Memory B cell (primary cell): ENCODE measurements at places on chromosomes 5 and 9.

- DNase-seq: no peak
Observed at GRCh38 chr5:149628221-149628620, 46.9 kb downstream of the ARHGEF37 start.

DNA sequence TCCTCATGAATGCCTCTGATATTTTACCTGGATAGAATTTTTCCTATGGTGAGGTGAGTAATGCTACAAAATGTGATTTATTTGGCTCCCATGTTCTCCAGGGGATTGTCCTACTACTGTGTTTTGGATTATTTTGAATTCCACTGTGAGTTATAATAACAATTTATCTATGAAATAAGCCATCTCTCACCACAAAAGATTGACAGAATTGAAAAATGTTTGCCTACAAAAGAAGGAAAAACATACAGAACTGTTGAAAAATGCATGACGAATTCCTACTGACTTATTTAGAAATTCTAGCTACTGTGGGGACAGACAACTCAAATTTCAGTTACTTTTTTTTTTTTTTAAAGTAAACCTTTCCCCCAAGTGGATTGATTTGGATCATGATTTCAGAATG lies 463.7 kb upstream of the GRIN3A start:
- no peak for DNase-seq

DNA sequence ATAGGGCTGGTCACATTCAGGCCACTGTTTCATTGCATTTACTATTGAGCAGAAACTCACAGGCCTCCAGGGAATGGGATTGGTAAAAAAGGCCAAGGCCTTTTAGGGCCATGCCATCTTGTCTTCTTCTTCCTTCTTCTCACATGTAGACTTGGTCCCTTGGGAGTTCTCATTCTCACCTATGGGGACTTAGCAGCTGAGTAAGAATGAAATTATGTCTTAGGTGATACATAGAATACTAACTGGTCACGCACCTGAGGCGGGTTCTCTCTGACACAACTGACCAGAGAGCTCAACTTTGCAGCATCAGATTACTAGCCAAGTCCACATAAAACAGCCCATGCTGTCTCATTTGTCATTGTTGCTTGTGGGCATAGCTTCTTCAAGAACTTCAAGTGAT lies 641.8 kb downstream of the EFNA5 start:
- no peak for DNase-seq

GRCh38 chr5:54263447-54263846 lies 46.9 kb downstream of the ARL15 start:
- no peak for DNase-seq

GRCh38 chr9:117777823-117778222 lies 73.6 kb downstream of the TLR4 start:
- no peak for DNase-seq

GRCh38 chr9:74942801-74943200 lies 9.9 kb downstream of the C9orf40 start:
- DNase-seq: no peak

DNA sequence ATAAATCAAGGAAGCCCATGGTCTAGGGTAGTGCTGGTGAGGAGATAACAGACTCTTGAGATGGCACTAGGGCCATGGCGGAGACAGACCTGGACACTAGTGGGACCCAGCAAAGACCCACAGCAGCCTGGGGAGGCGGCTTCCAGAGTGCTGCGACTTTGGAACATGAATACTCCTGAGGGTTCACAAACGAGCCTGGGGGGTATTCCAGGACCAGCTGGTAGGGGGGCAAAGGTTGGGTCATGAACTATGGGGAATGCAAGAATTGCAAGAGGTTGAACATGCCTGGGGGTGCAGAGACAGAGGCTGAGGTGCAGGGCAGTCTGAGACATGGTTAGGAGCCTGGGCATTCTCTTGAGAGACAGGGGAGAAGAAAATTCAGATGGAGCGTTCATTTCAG lies 43.8 kb upstream of the SPTLC1 start:
- no peak for DNase-seq

DNA sequence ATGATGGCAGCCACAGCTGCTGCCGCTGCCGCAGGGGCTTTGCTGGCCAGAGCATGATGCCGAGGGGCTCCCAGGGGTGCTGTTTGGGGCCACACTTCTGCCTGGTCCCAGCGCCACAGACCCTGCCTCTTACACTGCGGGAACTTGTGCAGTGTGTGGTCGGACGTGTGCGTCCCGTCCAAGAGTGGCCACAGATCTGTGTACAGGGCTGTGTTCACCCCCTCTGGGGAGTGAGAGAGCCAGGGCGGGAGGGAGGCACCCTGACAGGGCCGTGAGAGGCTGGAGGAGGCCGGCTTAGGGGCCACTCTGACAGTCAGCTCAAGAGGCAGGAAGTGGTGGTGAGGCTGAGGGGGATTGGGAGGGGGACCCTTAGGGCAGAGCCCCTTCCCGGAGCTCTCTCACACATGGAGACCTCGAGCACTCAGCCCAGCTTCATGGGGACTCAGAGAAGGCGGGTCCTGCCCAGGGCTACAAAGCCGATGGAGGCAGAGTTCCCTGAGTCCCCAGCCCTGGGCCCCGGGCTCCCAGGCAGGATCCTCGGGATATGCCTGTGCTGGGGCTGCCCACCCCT lies 13.1 kb upstream of the CARD19 start:
- no peak for DNase-seq

- DNase-seq: no peak
Observed at GRCh38 chr5:171578049-171578828, 158.8 kb downstream of the FGF18 start.

GRCh38 chr9:1875921-1876448 lies 139.2 kb upstream of the SMARCA2 start:
- DNase-seq: no peak

DNA sequence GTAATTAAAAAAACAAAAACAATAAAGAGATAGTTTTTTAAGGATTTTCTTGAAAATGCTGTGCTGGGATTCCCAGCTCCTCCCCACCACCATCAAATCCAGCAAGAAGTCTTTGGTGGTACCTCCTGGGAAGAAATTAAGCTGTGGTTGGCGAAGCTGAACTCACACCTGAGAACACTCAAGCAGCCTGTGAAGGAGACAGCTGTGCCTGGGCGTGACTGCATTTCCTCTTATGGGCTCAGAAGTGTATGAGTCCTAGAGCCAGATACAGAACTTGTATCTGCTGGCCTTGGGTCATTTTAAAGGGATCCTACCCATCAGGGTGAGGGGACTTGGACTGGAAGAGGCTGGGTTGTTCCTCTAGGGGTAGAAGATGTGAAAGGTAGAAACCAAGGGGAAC lies 561.2 kb upstream of the SGCD start:
- no peak for DNase-seq

GRCh38 chr5:88845081-88845697 lies 37.8 kb downstream of the MEF2C start:
- DNase-seq: no peak

GRCh38 chr5:31702712-31703111 lies 63.8 kb downstream of the PDZD2 start:
- DNase-seq: no peak

GRCh38 chr5:59328709-59329296 lies 564.7 kb downstream of the PDE4D start:
- no peak for DNase-seq

GRCh38 chr9:76341616-76342015 lies 52.6 kb downstream of the RFK start:
- no peak for DNase-seq

DNA sequence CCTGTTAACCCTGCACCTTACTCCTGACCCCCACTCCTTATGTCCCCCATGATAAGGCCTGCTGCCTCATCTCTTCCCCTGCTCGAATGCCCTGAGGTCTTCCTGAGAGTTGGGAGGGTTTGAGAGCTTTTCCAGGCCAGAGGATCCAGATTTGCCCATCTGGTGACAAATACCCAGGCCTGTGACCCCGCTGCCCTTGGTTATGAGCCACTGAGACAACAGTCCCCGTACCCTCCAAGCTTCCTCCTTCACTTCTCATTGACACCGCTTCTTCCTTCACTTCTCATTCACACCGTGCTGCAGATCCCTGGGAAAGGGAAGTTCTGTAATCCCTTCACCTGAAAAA lies 593 bp downstream of the GM2A start:
- no peak for DNase-seq

DNA sequence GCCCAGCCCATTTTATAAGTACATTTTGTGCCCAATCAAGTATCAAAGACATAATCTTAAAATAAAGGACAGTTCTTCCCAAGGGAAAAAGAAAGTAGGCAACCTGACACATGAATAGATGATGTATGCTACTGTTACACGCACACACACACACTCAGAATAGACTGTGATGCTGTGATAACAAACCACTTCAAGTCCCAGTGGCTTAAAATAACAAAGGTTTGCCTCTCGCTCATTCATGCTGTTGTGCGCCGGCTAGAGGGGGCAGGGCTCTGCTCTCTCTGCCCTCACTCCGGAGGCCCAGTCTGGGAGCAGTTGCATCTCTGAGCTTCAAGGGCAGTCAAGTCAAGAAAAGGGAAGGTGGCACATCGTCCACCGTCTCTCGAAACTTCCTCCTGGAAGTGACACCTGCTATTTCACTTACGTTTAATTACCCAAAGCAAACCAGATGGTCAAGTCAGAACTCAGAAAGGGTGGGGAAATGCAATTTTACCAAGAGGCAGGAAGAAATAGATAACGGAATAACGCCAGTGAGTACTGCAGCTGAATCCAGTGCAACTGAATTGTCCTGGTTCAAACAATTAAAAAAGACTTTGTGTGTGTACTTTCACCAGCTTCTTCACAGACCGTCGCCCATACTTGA lies 43.3 kb downstream of the ANKRD33B start:
- peak; percentile 55 for DNase-seq

GRCh38 chr5:37869216-37869615 lies 29.4 kb upstream of the GDNF start:
- DNase-seq: no peak

DNA sequence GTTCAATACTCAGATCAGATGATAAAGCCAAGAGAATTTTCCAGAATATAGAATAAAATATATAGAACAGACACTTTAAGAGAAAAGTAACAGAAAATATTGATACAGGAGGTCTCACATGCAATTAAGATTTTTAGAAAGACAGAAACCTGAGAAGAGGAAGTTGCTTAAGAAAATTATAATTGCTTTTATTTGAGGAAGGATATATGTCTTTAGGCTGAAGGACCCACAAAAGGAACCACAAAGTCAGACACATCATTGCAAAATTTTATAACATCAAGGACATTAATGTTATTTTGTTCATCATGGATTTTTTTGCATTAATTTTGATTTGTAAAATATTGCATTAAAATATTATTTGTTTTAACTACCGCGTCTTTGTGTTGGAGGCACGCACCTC lies 141.5 kb downstream of the FSTL4 start:
- DNase-seq: no peak

GRCh38 chr5:142087920-142088679 lies 20.5 kb upstream of the NDFIP1 start:
- no peak for DNase-seq

- DNase-seq: no peak
Observed at GRCh38 chr9:74281674-74282073, 215.5 kb upstream of the RORB start.

DNA sequence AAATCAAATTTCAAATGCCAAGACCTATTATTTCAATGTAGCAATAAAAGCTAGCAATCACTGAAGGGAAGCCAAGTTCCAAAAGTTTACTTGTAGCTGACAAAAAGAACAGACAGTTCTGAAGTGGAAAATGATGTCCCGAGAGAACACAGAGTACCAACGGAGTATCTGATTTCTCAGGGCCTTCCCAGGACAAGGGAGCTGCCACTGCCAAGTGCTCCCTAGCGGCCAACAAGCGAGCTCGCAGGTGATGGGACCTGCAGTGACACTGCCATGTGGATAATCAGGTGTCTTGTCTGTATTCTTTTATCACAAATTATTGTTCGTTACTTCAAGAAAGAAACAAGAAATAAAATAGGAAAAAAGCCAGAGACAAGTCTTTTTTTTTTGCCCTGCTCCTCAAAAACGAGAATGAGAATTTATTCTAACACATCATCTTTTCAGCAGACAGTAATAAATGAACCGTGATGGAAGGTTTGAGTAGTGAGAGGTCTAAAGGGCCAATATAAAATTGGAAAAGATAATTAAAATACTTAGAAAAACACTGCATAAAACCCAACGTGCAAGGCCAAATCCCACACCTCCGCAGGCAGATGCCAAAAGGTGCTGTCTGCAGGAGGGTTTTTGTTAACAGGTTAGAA lies 159.4 kb downstream of the MYO10 start:
- DNase-seq: no peak

- no peak for DNase-seq
Observed at GRCh38 chr9:31355965-31356364, 1028.5 kb upstream of the ACO1 start.

DNA sequence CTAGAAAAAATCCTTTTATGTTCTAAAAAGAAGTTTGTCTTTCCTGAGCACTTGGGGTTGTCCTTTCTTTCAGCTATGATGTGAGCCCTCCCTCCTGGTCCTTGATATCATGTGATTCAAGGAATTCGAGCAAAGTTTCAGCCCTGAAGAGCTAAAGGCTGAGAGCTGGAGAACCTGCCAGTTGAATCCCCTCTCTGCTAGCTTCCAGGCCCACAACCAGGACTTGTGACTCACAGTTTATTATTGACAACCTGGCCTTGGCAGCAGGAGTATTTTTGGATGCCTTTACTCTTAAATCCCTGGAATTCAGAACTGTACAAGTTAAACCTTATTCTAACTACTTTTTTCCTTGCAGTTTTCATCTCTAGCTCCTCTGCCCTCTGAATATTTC lies 182.8 kb downstream of the SPOCK1 start:
- DNase-seq: no peak

GRCh38 chr5:113190347-113190746 lies 213.7 kb downstream of the DCP2 start:
- DNase-seq: no peak

DNA sequence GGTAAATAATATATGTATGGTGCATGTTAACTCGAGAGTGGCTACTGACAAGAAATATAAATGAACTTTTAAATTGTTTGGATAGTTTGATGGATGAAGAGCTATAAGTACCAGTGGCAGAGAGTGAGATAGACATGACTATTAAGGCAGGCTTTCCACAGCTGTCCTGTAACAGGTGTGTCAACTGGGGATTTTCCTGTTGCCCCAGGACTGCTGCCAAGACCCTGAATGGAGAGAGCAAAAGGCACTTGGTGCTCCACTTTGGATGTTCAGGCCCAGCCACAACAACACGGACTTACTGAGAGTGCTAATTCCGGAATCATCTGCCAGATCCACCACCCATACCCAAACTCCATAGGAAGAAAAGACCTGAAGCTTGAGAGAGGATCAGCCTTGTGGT lies 215.1 kb downstream of the SEC61B start:
- no peak for DNase-seq

DNA sequence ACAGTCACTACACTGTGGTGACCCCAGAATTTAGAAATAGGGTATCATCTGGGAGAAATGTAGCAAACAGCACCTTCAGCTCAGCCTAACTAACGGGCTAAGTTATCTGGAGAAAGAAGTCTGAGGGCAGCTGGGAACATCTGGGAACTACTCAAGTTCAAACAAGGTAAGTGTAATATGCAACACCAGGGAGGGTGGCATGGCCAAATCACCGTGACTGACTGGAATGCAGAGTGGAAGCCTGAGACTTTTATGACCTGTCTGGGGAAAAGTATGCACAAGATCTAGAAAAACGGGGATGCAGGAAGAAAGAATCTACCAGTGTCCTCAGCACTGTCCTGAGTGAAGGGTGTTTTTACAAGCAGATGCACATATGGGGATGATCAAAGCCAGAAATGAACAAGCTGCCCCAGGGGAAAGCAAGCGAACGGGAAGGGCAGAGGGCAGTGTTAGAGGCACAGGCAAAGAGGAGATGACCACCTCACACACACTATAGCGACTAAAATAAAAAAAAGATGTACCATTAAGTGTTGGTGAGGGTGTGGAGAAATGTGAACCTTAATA lies 59.9 kb downstream of the SERINC5 start:
- no peak for DNase-seq

GRCh38 chr5:52734557-52734956 lies 53.2 kb upstream of the ITGA1 start:
- no peak for DNase-seq
